NCI-H1930 (cell line): ENCODE measurements at places on chromosomes 7 and 10.

GRCh38 chr10:70479626-70480238, 1.2 kb downstream of the PALD1 start:
- no peak for DNase-seq

GRCh38 chr7:77679608-77680007, 16.7 kb upstream of the RSBN1L start:
- no peak for DNase-seq

DNA sequence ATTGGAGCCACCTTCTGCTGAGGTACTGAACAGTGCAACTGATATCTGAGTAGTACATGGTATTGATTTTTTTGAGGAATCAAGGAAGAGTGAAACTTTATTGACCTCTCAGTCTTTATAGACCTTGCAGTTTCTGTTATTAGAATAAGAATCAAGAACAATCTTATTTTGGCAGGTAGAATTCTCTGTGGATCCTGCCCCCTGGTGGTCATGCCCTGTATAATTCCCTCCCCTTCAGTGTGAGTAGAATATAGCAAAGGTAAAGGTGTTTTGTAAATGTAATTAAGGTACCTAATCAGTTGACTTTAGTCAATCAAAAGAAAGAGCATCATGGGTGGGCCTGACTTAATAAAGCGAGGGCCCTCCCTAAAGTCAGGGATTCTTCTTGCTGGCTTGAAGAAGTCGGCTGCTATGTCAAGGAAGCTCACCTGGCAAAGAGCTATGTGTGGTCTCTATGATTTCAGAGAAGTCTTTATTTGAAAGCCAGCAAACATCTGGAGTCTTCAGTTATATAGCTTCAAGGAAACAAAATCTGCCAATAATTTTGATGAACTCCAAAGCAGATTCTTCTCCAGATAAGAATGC, 142.8 kb downstream of the LSM5 start:
- DNase-seq: no peak

GRCh38 chr7:1934756-1935155, 264.7 kb downstream of the ELFN1 start:
- no peak for DNase-seq

DNA sequence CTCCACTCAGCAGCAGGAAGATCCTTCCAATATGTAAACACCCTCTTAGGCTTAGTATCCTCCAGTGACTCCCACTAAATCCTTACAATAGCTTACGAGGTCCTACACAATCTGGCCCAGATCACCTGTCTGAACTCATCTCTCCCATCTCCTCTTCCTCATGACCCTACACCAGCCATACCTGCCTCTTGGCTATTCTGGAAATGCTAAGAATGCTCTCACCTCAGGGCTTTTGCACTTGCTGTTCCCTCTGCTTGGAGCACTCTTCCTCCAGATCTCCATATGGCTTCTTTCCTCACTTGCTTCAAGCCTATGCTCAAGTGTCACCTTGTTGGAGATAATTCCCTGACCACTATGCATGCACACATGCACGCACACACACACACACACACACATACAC, 50.8 kb upstream of the FRMD4A start:
- DNase-seq: no peak

DNA sequence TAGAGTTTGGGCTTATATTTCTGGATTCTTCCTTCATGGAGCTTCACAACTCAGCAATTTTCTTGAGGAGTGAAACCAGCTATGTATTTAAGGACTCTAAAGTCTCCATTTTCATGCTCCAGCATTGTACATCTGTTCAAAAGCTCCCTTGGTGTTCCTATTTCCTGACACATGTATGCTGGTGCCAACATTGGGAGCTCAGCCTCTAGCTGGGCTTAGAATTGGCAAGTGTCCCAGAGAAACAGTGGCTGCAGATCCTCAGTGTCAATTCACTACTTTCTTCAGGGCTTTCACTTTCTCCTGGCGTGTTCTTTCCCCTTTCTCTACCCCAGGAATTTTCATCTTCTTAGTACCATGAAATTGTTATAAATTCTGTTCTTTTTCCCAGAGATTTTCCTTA, 103.1 kb downstream of the ZNF467 start:
- DNase-seq: no peak

DNA sequence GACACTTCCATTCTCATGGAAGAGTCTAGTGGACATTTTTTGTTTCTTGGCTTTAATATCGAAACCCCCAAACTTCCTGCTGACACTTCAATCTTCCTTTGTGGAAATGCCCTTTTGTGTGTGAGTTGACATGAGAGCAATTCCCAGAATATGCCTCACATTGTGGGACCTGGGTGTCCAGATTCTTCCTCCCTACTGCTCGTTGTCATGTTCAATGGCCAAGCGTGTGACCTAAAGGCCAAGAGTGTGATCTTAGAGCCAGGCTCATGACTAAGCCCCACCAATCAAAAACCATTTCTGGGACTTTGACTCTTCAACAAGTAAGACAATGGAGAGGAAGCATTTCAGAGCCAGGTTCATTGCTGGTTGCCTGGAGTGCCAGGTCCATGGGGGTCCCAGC, 52.5 kb upstream of the BMPER start:
- DNase-seq: no peak

DNA sequence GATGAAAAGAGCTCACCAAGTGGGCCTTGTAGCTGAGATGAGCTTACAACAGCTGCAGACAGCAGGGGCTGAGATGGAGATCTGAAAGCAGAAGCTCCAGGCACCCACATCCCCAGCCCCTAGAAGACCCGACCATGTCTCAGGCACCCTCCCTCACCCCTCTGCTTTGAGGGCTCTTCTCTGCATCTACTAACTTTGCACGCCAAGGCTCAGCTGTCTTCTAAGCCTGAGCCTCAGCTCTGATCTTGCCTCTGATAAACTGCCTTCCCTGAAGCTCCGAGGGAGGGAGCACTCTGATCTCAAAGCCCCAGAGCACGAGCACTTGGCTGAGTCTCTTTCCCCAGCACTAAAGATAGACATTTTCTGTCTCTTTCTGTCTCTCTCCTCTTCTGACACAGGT, 42.0 kb downstream of the ANXA8 start:
- no peak for DNase-seq

DNA sequence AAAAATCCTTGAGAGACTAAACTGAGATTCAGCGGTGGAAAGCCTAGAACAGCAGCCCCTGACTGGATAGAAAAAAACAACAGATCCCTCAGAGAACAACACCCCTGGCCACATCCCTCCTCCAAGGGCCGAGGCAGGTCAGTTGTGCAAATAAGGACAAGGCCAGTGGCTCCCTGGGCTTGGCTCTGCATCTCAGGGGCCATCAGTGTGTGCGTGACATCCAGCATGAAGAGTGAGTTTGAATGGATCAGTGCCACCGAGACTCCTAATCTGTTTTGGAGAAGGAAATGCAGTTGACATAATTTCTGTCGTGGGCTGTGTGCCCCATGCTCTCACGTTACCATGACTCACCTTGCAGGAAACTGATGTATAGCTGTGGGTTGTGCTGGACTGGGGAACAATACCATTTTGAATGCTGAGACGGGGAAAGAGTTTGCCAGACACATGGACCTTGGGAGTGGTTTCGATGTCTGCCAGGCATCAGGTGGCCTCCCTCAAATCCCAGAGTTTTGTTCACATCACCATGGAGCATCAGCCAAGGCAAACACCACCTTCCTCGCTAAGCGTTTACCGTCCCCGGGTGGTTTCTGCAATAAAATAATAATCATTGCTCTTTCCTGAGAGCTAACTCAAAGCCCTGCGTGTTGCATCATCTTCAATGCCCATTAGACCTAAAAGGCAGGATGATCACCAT, 153.2 kb upstream of the FZD8 start:
- no peak for DNase-seq

DNA sequence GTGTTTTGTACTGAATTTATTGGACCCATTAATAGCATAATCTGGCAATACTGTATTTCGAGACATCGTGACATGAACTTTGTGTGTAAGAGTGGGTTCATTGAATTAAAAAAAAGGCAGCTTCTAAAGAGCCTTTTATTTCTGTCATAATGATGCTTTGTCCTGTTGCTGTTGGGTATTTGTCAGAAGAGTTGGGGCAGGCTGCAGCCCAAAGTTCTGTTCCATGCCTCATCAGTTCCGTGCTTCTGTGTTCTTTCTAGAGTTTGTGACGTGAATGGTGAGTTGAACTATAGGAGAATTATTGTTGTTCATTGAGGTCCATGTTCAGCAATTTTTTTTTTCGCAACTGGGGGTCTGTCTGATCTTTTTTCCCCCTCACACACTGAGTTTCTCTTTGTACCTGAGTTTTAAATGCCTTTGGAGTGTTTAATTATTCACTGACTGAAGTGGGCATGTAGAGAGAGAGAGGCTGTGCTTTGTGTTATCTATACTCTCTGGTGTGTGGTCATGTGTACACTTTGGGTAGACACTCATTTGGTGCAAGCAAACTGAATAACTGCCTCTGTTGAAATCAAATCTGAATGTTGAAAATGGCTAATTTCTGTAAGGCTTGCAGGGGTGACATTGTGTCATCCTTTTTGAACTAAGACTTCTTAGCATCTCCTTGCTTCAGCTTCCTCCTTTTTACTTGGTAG, 69.8 kb downstream of the ADD3 start:
- no peak for DNase-seq

GRCh38 chr10:116888380-116889055, 39.2 kb downstream of the ENO4 start:
- no peak for DNase-seq

DNA sequence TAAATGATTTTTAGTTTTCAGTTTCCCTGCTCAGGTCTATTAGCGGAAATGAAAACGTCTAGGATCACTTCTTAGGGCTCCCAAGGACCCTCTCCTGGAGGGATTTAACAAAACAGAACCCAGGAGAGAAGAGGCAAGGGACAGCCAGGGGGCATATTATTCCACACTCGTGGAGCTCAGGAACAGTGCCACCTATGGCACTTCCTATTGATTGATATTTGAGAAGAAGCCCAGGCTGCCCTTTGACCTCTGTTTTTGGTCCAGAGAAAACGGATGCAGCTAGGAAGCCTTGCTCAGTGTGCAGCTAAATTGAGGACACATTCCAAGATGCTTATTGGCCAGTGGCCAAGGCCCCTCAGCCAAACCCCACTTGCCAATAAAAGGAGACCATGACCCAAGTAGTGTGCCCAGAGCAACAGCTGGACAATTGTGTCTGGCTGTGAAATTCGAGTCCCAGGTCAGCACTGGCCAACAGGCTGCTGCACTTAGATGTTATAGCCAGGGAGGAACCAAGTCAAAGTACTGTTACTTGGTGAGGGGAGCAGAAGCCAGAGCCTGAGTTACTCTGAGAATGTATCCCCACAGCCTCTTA, 24.0 kb upstream of the GPNMB start:
- DNase-seq: no peak
